Glomerular endothelial cell (primary cell): ENCODE measurements at places on chromosomes 4 and X. TPM values are rescaled to one million over a fixed set of nuclear protein-coding genes. Genes with fewer than 3 reads are reported as not detected.

The CSAG3 gene
- not detected in 2 replicates for total RNA-seq

The ZNF157 gene
- not detected in 2 replicates for total RNA-seq

The LNX1 gene
- total RNA-seq = 1.6 and 4.6 TPM in 2 replicates

The ENAM gene
- not detected in 2 replicates for total RNA-seq

The EDA gene
- 0.10 and 0.53 TPM in 2 replicates for total RNA-seq

The WAS gene
- total RNA-seq = 0.39 and 0.53 TPM in 2 replicates
